SJSA1 (cell line): ENCODE measurements at places on chromosomes 3 and 15. TPM values are rescaled to one million over a fixed set of nuclear protein-coding genes. Genes with fewer than 3 reads are reported as not detected.

DNA sequence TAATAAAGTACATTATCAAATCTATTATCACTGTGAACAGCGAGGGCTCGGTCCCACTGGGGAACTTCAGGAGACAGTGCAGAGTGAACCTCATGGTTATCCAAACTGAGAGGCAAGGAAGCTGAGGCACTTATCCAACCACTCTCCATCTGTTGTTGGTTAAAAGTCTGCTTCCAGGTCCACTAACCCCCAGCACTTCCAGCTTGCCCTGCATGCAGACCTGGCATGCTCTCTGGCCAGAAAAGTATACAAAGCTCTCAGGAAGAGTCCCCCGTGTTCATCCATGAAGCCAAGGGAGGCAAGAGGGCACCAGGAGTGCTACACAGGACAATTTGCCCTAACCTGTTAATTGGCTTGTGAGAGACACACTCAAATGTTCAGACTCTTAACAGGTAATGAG lies 36.0 kb downstream of the FBN1 start:
- no peaks in the 10 kb centered on the region for H3K27me3 ChIP-seq
- peaks cover 47% of the 10 kb centered on the region for H3K4me1 ChIP-seq
- no peak overlapping the region for H3K4me3 ChIP-seq
- H3K36me3 ChIP-seq: peaks cover 77% of the 10 kb centered on the region
- H3K27ac ChIP-seq: peak overlapping the region; percentile 44
- no peak for DNase-seq

DNA sequence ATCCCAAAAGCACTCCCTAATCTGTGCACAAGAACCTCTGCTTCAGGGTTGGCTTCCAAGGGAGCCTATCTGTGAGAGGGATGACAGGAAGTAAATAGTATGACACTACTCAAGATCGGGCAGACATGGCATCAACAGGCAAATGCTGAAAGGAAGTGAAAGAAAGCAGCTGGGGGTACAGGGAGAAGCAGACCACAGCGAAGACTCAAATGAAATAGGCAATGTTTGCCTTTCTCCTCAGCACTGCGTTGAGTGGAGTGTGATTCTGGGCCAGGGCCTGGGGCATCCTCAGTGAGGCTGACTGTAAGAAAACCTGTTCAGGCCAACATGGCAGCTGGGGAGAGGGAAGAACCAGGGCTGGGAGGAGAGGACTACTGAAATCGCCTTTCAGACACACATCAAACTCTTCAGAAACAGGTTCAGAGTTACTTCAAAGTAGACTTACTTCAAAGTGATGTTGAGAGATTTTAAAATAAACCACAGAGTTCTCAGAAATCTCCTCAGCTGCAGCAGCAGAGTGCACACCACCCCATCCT lies 96.6 kb downstream of the SLC9A9 start:
- H3K4me3 ChIP-seq: no peak overlapping the region
- no peak overlapping the region for H3K27ac ChIP-seq
- H3K36me3 ChIP-seq: no peaks in the 10 kb centered on the region
- H3K4me1 ChIP-seq: no peaks in the 10 kb centered on the region
- DNase-seq: no peak

SPG21 gene
- 41.8 and 49.0 TPM in 2 replicates for total RNA-seq

DNA sequence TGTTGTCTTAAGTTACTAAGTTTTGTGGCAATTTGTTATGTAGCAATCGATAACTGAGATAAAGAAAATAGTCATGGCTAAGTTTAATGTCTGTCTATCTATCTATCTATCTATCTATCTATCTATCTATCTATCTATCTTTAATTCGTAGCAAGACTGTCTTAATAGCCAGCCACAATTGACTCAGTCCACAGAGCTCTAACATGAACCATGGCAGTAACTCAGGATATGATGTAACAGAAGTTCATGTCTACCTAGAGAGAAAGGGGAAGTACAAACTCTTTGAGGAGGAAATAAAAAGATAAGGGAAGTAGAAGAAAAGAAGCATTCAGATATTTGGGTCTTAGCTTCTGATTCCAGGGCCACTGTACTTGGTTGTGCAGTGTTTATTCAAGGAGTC lies 61.5 kb upstream of the FNDC3B start:
- H3K4me1 ChIP-seq: peaks cover 6% of the 10 kb centered on the region
- no peaks in the 10 kb centered on the region for H3K27me3 ChIP-seq
- H3K27ac ChIP-seq: no peak overlapping the region
- H3K36me3 ChIP-seq: no peaks in the 10 kb centered on the region

DNA sequence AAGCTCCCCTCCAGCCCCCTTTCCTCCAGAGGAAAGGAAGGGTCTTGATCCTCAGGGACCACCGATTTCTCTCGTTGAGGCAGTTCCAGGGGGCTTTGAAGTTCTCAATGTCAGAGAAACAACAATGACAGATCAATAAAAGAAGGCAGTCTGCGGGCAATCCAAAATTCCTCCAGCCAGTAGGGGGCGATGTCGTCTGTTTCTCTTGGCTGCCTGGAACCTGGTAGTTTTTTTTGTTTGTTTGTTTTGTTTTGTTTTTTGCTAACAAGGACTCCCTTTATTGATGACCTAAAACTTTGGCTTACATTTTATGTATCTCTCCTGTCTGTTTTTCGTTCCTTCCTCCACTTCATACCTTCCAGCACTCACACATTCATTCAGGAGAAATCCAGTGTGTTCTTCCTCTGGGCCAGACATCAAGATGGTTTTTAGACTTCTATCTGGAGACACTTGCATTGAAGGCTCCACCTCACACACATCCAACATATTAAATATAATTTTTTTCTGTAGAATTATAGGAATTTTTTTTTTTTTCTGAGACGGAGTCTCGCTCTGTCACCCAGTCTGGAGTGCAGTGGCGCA lies 276.6 kb downstream of the RPLP1 start:
- H3K4me3 ChIP-seq: no peak overlapping the region
- no peaks in the 10 kb centered on the region for H3K27me3 ChIP-seq
- peaks cover 17% of the 10 kb centered on the region for H3K4me1 ChIP-seq
- H3K36me3 ChIP-seq: no peaks in the 10 kb centered on the region
- no peak for DNase-seq

DNA sequence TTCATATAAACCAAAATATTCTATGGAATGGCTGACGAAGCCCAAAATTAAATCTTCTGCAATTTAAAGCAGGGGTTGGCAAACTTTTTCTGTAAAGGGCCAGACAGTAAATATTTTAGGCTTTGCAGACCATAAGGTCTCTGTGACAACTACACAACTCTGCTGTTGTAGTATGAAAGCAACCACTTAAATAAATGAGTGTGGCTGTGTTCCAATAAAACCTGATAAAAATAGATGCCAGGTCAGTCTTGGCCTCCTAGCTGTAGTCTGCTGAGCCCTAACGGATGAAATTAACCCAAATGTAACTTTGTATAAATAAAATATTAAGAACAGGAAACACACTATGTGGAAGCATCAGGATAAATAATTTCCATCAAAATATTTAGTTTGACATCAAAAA lies 104.2 kb downstream of the FBXL22 start:
- no peak overlapping the region for H3K27ac ChIP-seq
- no peak for DNase-seq
- H3K36me3 ChIP-seq: peaks cover 19% of the 10 kb centered on the region; the same call in 1 of the 2 replicates
- no peaks in the 10 kb centered on the region for H3K27me3 ChIP-seq
- H3K4me1 ChIP-seq: no peaks in the 10 kb centered on the region

- DNase-seq: no peak
- no peak overlapping the region for H3K27ac ChIP-seq
- H3K4me1 ChIP-seq: peaks cover 9% of the 10 kb centered on the region
- H3K4me3 ChIP-seq: no peak overlapping the region
- H3K36me3 ChIP-seq: no peaks in the 10 kb centered on the region
These were observed 57.7 kb downstream of the PXYLP1 start for GRCh38 chr3:141289228-141289772.

DNA sequence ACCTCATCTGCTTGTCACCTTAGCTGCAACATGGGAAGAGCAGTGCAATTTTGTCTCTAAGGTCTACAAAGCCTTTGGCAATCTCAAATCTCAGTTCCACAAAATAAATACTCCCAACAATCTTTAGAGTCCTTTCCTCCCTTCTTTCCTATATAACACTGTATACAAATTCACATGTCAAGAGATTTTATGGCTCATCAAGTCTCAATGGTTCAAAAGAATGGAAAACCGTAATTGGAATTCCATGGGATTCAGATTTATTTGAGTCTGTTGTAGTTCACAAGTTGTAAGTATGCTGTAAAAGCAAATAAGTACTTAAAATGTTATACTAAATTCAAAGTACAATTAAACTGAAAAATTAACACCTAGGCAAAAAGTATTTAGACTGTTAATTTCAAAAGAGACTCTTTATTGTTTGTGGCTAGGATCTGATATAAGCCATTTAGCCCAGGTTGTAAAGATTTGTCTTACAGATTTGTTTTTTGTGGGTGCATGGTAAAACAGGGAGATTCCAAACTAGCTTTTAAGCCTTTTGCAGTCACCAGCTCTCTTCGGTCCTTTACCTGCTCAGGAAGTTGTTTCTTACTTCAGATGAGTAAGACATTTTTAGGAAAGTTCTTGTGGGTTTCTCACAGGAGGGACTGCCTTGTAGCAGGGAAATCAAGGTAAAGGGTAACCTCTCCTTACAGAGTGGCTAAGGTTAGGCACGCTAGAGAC lies 50.1 kb downstream of the CMSS1 start:
- peaks cover 51% of the 10 kb centered on the region for H3K4me1 ChIP-seq
- H3K4me3 ChIP-seq: no peak overlapping the region
- H3K36me3 ChIP-seq: peaks cover 94% of the 10 kb centered on the region
- H3K27ac ChIP-seq: no peak overlapping the region
- no peak for DNase-seq

DNA sequence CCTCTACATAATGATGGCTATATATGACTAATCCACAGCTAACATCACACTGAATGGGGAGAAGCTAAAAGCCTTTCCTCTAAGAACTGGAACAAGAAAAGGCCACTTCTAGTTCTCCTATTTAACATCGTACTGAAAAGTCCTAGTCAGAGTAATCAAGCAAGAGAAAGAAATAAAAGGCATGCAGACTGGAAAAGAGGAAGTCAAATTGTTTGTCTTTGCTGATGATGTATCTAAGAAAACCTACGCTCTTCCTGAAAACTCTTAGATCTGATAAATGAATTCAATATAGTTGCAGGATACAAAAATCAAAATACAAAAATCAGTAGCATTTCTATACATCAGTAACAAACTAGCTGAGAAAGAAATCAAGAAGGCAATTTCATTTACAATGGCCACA lies 116.9 kb downstream of the TP63 start:
- no peaks in the 10 kb centered on the region for H3K36me3 ChIP-seq
- no peaks in the 10 kb centered on the region for H3K27me3 ChIP-seq
- H3K27ac ChIP-seq: no peak overlapping the region
- no peaks in the 10 kb centered on the region for H3K4me1 ChIP-seq
- DNase-seq: no peak
- H3K4me3 ChIP-seq: no peak overlapping the region

- H3K4me1 ChIP-seq: no peaks in the 10 kb centered on the region
- H3K27ac ChIP-seq: no peak overlapping the region
- no peak overlapping the region for H3K4me3 ChIP-seq
- no peaks in the 10 kb centered on the region for H3K27me3 ChIP-seq
- DNase-seq: no peak
These were observed 16.4 kb upstream of the SKIC8 start for GRCh38 chr15:78315686-78316282.

DNA sequence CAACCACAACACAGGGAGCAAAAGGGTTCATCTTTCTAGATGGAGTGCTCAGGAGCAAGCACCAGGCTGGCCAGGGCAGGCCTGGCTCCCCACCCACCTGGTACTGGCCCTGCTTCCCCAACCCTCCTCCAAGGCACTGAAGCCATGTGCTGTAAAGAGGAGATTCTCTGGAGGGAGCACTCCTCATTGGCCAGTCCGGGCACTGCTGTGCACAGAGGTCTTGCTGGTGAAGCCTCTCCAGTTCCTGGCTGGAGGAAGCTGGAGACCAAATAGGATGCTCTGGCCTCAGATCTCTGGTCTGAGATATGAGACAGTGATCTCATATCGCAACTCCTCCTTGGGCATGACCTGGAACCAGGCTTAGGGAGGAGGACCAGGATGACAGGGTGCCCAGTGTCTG lies 7.7 kb upstream of the SEMA3F start:
- DNase-seq: no peak
- no peaks in the 10 kb centered on the region for H3K4me1 ChIP-seq
- no peak overlapping the region for H3K4me3 ChIP-seq
- no peaks in the 10 kb centered on the region for H3K27me3 ChIP-seq
- H3K36me3 ChIP-seq: no peaks in the 10 kb centered on the region

GRCh38 chr15:99295840-99296239 lies 44.6 kb downstream of the LRRC28 start:
- H3K4me1 ChIP-seq: no peaks in the 10 kb centered on the region
- H3K27ac ChIP-seq: no peak overlapping the region
- peaks cover 5% of the 10 kb centered on the region; the same call in 1 of the 2 replicates for H3K36me3 ChIP-seq
- no peaks in the 10 kb centered on the region for H3K27me3 ChIP-seq

DNA sequence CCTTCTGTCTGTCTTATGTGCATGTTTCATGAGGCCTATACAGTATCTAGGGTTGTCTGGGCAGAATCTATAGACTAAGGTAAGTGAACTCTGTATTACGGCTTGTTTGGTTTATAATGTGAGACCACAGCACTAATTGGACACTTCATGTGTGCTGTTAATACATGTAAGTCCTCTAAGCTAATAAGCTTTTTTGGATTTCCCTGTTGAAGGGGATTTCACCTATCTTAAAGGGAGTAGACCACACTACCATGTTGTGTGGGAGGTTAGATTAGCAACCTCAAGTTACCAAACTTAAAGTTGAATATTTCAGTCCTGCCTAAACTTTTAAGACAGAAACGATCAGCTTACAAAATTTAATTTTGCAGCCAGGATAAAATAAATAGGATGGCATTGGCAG lies 189.8 kb upstream of the GOLIM4 start:
- no peaks in the 10 kb centered on the region for H3K27me3 ChIP-seq
- no peak overlapping the region for H3K4me3 ChIP-seq
- no peak for DNase-seq

GRCh38 chr15:39415634-39416033 lies 165.2 kb upstream of the THBS1 start:
- no peaks in the 10 kb centered on the region for H3K27me3 ChIP-seq
- H3K27ac ChIP-seq: no peak overlapping the region
- no peak overlapping the region for H3K4me3 ChIP-seq

DNA sequence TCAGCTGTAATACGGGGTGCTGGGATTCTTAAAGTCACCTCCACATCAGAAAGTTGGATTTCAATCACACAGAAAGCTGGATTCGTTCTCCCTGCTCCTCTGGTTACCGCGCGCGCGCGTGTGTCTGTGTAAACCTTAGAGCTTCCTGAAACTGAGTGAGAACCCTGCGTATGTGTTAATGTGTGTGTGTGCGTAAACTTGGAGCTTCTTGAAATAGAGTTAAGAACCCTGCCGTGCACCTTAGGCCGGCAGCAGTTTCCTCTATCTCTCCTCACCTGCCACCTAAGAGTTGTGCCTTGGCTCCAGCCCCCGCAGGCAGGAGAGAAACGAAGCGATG lies 531 bp downstream of the LZTFL1 start:
- H3K27me3 ChIP-seq: no peaks in the 10 kb centered on the region
- H3K4me1 ChIP-seq: peaks cover 9% of the 10 kb centered on the region
- H3K27ac ChIP-seq: peak overlapping the region; percentile 79
- DNase-seq: peak; percentile 25

EBLN2 gene
- total RNA-seq: 1.1 and 2.1 TPM in 2 replicates

DNA sequence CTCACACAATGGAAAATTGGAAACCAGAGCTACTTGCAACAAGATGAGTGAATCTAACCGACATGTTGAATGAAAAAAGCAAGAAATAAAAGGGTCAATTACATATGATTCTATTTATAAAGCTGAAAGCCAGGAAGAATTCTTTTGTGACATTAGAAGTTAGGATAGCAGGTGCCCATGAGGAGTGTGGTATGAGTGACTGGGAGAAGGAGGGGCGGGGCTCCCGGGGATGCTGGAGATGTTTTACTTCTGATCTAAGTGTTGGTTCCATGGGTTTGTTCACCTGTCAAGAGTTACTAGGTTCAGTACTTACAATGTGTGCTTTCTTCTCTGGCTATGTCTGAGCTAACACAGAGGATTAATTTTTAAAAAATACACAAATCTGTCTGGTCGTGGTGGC lies 60.8 kb downstream of the NSMCE3 start:
- peaks cover 2% of the 10 kb centered on the region; the same call in 1 of the 2 replicates for H3K27me3 ChIP-seq
- H3K4me3 ChIP-seq: no peak overlapping the region
